Naive thymus-derived CD4-positive, alpha-beta T cell (primary cell): ENCODE measurements at places on chromosomes 1 and 21.

DNA sequence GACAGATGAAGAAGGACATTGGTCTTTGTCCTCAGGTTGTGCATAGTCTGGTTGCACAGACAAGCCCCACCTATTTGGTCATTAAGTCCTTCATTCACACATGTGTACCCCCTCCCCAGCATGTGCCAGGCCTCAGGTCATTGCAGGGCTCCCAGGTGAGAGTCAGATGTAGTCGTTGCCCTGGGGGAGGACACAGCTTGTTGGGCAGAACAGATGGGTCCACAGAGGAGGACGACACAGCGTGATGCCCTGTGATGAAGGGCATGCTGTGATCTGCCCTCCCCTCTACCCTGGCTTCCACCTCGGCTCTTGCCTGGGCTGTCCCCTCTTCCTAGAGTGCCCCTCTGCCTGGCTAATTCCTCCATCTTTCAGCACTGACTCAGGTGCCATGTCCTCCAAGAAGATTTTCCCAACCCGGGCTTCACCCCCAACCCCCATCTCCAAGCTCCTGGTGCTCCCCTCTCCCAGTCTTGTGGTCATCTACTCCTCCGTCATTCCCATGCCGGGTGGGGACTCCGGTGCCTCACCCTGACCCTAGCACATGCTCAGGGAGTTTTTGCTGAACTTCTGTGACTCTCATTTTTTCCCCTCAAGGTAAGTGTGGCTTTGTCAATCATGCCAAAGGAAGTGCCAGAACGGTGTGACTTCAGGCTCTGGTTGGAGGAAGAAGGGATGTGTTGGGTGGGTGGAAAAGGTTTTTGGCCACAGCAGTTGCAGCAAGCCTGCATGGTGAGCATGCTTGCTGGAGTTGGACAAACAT lies 220.5 kb downstream of the FOXD2 start:
- DNase-seq, result no peak

DNA sequence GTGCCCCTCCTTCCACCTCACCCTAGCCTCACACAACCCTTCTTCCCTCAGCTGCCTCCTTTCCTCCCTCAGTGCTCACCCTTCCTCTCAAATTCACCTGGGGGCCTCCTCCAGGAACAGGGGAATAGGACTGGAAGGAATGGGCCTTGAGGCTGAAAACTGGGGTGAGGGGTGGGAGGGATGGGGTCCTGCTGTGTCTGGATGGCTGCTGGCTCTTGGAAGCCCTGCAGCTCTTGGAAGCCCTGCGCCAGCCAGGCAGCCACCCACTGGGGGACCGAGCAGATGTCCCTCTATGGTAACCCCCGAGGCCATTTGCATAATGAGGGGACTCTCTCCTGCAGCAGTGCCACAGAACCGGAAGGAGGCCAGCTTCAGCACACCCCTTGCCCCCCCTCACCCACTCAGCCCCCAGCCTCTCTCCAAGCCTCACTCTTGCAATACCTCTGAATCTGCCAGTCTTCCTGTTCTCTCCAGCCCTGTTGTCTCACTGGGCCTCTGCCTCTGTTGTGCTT lies 85.2 kb downstream of the KIRREL1 start:
- DNase-seq, result no peak

- DNase-seq, result no peak
These were observed 256.9 kb upstream of the DPYD start for GRCh38 chr1:98177751-98178150.

GRCh38 chr21:38205940-38206339 lies 50.9 kb upstream of the KCNJ15 start:
- DNase-seq, result no peak

- no peak for DNase-seq
These were observed 186.9 kb downstream of the VPS13D start for GRCh38 chr1:12416744-12417143.

DNA sequence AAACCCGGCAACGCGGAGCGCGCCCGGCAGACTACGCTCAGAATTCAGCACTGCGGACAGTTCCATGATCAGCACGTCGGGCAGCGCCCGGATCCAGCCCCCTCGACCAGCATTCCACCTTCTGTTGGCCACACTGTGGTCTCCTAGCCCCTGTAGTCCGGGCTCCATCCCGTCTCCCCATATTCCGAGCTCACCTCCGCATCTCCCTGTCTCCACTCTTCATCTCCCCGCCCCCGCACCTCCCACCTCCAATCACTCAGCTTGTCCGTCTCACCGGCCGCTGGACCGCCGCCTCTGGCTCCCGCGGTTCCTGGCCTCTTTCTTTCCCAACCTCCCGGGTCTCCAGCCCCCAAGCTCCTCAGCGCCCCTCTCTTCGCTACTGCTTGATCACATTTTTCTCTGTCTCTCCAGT lies 500 bp downstream of the EPHA10 start:
- peak; percentile 14 for DNase-seq

GRCh38 chr1:41726899-41727748 lies 191.6 kb downstream of the HIVEP3 start:
- DNase-seq, result peak; percentile 37

- no peak for DNase-seq
These were observed 3.7 kb downstream of the SLC45A3 start for GRCh38 chr1:205676597-205676996.

GRCh38 chr1:44707959-44708831 lies 22.8 kb downstream of the RNU5D-1 start:
- no peak for DNase-seq

GRCh38 chr1:26500488-26501175 lies 28.4 kb downstream of the HMGN2 start:
- peak; percentile 81 for DNase-seq

DNA sequence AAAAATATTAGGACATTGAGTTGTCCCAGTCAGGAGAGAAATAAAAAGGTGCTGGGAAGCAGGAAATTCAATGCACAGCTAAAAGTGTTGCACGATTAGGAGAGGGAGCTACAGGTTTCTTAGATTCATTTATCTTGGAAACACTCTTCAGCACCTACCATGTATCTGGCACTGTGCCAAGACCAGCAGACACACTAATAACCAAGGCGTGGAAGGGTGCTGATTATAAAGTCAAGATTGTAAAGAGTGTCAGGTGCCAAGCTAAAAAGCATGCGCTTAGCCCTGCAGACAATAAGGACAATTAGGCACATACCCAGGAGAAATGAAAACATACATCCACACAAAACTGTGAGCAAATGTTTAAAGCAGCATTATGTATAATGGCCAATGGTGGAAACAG lies 129.9 kb downstream of the DSCAM start:
- no peak for DNase-seq

DNA sequence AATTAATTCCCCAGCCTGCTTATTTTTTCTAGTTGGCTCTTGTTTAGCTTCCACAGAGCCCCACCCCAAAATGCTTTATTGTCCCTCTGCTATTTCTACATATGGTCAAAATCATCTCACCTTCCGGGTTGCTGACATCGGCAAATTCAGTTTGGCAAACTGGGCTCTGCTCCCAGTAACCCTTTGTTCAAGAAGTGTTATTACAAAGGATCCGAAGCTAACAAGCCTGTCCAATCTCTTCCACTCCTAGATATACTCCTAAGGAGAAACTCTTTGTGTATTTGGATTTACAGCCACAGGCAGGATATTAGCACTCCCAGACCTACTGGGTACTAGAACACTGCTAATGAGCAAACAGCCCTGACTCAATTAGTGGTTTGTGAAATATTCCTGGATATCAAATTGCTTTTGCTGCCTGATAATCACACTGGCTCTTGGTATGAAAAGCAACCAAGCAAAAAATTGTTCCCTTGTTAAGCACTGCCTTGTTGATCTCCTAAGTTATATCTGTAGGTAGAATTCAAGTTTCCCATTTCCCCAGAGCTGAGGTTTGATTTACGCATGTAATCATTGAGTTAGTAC lies 4.0 kb downstream of the JUN start:
- peak; percentile 19 for DNase-seq

- no peak for DNase-seq
These were observed 18.5 kb downstream of the CHAF1B start for GRCh38 chr21:36403713-36404112.

DNA sequence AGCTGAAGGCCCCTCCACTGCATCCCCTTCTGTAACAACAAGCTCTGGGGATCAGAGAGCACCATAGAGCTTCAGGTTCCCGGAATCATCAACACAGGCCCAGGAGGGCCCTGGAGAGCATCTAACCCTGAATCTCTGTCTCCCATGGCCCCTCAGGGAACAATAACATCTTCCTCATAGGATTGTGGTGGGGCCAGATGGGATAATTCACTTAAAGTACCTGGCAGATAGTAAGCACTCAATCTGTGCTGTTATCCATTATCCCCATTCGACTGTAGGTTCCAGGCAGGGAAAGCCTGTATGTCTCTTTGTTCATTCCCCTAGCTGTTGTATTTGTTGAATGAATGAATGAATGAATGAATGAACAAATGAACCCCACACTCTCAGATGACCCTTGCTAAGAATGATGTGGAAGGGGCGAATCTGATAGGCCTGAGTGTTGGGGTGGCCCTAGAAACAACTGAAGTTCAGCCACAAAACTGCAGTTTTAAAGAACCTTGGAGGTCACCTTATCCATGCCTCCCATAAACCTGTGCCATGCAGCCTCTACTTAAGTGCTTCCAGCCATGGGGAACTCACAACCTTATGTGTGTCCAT lies 14.5 kb downstream of the LAPTM5 start:
- no peak for DNase-seq

GRCh38 chr21:30044447-30045064 lies 104.8 kb upstream of the GRIK1 start:
- DNase-seq, result no peak

DNA sequence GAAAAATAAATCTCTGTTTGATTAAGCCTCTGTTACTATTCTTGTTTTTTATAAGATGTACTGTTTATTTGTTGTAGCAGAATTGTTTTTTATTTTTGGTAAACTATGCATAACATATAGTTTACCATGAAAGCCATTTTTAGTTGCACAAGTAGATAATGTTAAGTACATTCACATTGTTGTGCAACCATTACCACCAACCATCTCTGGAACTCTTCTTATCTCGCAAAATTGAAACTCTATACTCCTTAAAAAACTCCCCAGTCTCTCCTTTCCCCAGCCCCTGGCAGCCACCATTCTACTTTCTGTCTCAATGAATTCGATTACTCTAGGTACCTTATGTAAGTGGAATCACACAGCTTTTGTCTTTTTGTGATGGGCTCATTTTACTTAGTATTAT lies 27.4 kb upstream of the UHMK1 start:
- no peak for DNase-seq

GRCh38 chr1:2091611-2092604 lies 41.7 kb downstream of the PRKCZ start:
- DNase-seq, result peak; percentile 19

- no peak for DNase-seq
These were observed 30.1 kb downstream of the CAMK1G start for GRCh38 chr1:209613400-209614150.

GRCh38 chr1:223711173-223711572 lies 1.2 kb upstream of the CAPN2 start:
- DNase-seq, result no peak

DNA sequence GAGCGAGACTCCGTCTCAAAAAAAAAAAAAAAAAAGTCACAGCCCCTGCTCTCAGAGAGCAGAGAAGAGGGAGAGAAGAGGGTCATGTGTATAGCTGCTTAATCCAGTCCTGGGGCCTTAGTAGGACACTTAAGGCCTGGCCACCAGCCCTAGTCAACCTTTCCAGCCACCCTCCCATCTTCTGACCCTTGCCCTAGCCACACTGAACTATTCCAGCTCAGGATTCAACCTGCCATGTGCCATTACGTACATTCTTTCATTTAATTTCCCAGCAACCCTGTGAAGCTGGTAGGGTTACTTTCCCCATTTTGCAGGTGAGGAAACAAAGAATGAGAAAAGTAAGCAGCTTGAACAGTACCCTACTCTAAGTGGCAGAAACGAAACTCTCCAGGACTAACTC lies 9.0 kb downstream of the FOXO6 start:
- DNase-seq, result no peak

GRCh38 chr1:197862221-197862620 lies 40.2 kb upstream of the C1orf53 start:
- DNase-seq, result no peak

DNA sequence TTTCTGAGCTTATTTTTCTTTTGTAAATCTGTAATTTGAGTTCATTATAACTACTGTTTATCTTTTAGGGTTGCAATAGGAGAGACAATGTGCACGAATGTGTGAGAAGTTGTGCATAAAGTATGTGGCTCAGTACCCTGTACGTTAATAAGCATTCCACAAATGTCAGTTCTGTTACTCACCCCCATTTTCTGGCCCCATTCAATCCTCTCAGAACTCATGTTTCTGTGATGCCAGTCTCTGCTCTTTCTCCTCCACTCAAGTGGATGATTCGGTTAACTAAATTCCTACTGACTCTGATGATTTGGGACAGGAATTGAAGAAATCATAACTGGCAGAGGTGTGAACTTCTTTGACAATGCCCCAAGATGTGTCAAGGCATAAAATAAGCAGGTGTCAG lies 10.2 kb upstream of the DMRTB1 start:
- DNase-seq, result no peak

- no peak for DNase-seq
These were observed 19.8 kb downstream of the ZBTB17 start for GRCh38 chr1:15956150-15956549.

GRCh38 chr1:17370618-17371017 lies 1.4 kb upstream of the PADI6 start:
- DNase-seq, result no peak

- no peak for DNase-seq
These were observed 48.2 kb downstream of the ADARB1 start for GRCh38 chr21:45122432-45123132.

- DNase-seq, result no peak
These were observed 86.5 kb downstream of the MAN1C1 start for GRCh38 chr1:25703041-25703440.

DNA sequence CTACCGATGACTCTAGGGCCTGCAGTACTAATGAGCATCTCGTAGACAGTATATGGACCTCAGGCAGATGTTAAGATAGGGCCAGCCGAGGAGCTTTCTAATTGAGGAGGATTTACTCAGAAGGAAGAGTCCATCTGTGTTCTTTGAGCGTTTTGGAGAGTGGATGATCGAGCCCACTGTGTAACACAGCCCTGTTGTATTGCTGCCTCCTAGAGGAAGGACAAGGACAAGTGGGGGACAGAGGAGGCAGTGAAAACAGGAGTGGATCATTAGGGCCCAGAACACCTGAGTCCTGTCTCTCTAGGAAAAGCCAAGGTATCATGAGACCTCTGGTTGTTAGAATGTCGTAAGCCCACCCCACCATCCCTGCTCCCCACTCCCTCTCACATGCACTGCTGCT lies 62.9 kb downstream of the TBX19 start:
- DNase-seq, result no peak

DNA sequence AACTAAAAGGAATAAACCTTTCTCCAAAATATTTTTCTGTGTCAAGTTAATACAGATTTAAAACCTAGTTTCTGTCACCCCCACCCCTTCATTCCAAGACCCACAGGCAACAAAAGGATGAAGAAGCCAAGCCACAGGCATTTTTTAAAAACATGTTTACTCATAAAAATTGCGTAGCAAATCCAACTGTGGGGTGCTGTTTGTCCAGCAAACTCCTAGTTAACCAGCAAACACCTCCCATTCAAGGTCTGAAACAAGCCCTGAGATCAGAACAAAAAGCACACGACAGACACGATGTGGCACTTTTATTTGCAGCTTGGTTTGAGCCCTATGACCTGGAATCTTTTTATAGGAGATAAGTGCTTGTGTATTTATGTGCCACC lies 149.9 kb upstream of the CAMK1G start:
- no peak for DNase-seq
